Stimulated activated CD4-positive, alpha-beta T cell treated with anti-CD3 and anti-CD28 coated beads, TNF-alpha, amount 100 ng/mL, for 24 hours (primary cell): ENCODE measurements at places on chromosomes 5 and 9.

DNA sequence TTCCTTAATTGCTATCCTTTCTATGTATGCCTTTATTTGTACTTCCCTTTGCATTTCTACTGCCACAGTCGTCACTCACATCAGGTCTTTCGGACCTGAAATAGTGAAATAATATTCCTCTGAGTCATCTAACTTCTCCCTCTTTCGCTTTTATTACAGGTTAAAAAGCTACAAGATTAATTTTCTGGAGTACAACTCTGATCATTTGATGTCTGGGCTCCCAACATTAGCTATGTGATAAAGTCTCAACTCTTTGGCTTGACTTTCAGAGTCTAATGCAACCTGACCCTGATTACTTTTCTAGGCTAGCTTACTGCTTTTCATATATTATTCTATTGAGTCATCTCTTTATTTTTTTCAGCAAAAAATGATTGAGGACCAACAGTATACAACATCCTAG lies 638.8 kb upstream of the WWC1 start:
- no peak for DNase-seq

GRCh38 chr5:4418084-4418483 lies 722.0 kb upstream of the ADAMTS16 start:
- no peak for DNase-seq

DNA sequence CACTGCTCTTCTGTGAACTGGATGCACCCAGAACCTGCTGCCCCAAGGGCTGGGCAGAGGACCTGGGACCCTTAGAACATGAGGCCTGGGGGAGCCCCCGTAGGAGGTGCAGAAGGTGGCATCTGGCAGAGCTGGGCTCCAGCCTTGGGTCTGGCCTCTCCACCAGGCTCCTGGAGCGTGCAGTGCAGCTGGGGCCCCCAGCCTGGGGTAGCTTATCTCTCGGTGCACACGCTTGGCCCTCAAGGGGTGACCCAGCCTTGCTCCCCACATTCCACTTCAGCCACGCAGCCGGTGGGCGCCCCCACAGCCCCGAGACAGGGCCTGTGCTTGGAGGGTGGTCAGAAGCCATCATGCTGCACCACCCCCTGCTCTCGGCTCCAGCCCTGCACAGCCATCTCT lies 5.6 kb upstream of the NR5A1 start:
- no peak for DNase-seq

DNA sequence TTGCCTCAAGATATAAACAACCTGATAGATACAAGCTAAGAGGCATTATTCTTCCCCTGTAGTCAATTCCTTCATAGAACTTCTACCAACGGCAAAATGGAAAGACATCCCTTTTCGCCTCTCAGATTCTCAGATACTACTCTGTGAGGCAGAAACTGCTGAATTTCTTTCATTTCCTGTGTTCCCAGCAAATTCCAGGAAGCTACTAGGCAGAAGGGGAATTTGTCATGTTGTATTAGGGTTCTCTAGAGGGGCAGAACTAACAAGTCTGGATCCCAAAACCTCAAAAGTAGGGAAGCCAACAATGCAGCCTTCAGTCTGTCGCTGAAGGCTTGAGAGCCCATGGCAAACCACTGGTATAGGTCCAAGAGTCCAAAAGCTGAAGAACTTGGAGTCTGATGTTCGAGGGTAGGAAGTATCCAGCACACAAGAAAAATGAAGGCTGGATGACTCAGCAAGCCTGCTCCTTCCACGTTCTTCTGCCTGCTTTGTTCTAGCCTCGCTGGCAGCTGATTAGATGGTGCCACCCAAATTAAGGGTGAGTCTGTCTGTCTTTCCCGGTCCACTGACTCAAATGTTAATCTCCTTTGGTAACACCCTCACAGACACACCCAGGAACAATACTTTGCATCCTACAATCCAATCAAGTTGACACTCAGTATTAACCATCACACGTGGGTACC lies 15.2 kb downstream of the RNF180 start:
- DNase-seq = no peak

DNA sequence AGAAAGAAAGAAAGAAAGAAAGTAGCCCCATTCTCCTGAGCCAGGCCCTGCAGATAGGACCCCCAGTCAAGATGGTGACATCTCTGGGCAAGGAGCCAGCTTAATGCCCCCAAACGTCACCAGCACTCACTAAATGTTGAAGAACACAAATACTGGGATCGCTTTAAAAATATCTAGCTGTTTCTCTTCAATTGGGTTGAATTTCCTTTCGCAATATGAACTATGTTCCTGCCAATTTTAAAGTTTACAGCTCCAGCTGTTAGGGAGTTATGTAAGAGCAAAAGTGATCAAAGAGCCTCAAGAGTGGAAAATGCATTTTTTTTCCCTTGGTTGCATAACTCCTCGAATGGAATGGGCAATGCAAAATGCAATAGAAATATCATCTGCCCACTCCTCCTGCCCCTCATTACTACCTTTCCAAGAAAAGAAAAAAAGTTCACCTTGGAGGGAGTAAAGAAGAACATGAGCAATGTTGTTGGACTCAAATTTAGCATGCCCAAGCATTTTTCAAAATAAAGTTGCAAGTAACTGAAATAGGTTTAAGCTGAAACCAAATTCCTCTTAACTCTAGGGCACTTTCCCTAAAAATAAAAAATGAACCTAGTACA lies 244.2 kb upstream of the PIK3R1 start:
- DNase-seq = no peak
